Motor neuron (in vitro differentiated cells): ENCODE measurements at places on chromosomes 4 and X. TPM values are rescaled to one million over a fixed set of nuclear protein-coding genes. Genes with fewer than 3 reads are reported as not detected.
A peak's percentile ranks its signal among the peaks of the same experiment; 100 is the strongest.

- no peak for ATAC-seq
These were observed 62.8 kb downstream of the BEX3 start for GRCh38 chrX:103439161-103439560.

DNA sequence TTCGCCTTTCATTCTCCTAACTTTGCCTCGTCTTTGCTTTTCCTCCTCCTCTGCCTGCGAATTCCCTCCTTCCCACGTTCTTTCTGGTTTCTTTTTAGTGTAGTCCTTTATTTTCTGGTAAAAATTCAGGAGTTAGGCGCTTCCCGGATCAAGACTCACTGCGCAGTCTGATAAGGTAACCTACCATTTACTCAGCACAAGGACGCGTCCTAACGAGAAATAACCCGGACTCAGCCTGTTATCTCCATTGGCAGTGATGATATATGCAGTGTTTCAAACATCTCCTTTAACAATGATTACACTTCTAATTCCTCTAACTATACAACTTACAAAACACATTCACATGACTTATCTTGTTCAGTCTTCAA, 357 bp upstream of the ETNPPL start:
- no peak for ATAC-seq

DNA sequence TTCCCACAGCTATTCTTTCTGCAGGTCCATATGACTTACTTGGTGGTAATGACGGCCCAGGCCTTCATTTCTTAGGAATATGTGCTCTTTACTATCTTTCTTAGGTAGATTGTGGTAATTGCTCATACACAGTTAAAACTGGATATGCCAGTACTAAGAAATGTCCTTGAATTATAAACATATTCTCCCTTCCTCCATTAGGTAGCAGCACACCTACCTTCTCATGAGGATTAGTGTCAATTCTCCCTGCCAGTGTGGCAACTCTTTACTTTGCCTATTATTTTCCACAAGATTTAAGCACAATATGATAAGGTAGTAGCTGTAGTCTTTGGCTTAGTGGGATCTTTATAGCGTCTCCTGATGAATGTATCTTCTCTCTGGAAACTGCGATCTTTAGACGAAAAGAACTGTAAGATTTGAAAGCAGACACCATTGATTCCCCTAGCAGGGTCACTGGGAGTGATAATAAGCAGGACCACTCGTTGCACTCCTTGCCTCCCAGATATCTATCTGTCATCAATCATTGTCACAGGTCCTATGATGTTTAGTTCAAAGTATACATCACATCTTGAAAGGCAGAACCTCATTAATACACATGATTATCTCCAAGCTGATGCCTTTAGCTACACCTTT, 1240.7 kb downstream of the C4orf33 start:
- ATAC-seq, result no peak

GRCh38 chr4:77248805-77249204, 91.8 kb downstream of the CCNG2 start:
- ATAC-seq, result no peak

Gene MAGEB2
- total RNA-seq, result not detected in 2 replicates

- ATAC-seq, result no peak
These were observed 49.3 kb downstream of the RAPGEF2 start for GRCh38 chr4:159152181-159152580.

DNA sequence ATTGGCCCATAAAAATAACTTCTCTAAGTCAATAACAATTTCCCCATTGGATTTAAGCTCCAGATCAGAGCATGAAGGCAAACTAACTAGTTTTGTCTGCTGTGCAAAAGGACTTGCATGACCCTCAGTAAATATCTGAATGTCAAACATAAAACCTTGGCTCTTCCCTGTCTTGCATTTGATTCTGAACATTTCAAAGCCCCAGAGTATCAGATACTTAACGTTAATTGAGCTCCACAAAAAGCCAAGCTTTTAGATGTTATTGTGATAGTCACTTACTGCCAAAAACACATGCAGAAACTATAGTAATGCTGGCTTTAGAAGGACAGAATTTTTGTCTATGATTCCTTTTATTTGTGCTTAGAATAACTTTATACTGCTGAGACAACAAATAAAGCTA, 664.2 kb downstream of the ADGRL3 start:
- ATAC-seq, result no peak

GRCh38 chr4:20773144-20773997, 73.1 kb downstream of the PACRGL start:
- peak; percentile 43 for ATAC-seq

Gene RS1
- total RNA-seq, result 0.31 and 0.41 TPM in 2 replicates

Gene CSAG1
- total RNA-seq, result 0.71 TPM in 1 of 2 replicates, not detected in the other

DNA sequence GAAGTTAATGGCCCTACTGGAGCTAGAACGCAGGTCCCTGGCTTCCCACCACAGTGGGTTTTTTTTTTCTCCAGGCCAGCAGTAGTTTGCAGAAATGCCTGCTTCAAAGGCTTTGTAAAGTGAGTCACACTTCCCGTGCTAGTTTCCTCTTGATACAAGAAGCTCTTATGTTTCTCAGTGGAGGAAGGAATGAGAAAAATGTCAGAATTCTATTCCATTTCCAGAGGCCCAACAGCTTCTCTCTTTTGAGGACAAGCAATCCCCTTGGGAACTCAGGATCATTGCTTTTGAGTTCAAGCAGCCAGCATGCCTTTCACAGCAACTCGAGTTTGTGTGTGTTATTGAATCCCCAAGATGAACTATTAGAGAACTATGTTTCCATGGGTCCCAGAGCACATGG, 134.3 kb downstream of the GUCY2F start:
- no peak for ATAC-seq

DNA sequence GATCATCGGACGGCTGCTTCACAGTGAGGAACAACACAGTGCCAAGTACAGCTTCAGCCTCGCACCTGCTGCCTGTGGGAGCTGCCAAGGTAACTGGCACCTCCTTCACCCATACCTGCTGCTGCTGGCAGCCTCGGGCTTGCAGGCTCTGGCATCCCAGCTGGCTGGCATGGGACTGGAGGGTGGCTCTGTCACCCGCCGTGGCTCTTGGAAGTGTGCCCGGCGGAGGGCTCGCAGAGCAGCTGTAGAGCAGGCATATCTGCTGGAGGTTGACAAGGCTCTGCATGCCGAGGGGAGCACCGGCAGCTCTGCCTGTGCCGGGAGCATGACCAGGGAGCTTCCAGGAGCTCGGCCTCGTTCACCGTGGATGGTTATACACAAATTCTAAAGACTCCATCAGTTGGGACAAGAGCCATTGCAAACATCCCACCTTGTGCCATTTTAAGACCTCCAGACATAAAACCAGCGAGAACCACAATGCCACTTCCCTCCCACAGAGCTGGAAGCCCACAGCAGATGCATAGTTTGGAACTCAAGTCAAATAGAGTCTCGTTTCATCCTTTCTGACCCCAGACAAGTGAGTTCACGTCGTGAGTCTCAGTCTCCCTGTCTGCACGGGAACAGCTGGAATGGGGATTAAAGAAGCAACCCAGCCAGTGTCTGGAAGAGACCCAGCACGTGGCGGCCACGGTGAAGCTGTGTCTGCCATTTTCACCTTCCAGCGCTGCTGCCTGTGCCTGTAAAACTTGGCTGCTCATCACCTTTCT, 84.3 kb upstream of the PSAPL1 start:
- ATAC-seq, result no peak

GRCh38 chr4:85591406-85592098, 116.6 kb downstream of the ARHGAP24 start:
- no peak for ATAC-seq

- ATAC-seq, result peak; percentile 99
These were observed 18.3 kb upstream of the GPR101 start for GRCh38 chrX:137051978-137052642.

Gene TMSB15B
- total RNA-seq, result 0.45 and 1.8 TPM in 2 replicates

DNA sequence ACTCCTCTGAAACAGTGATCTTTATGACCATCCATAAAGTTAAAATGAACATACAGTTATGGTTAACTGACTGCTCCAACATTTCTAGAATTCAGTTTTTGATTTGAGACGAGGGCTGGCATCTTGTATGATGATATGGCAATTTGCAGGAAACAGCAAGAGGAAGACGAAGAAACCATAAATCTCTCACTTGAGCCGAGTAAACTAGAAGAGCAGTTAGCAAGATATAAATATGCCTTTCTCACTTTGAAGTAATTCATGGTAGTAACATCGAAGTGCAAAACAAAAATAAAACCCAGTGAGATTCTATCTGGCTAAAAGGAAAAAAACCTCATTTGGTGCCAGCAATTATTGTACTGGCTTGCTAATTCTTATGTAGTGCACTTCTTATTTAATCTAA, 139.0 kb upstream of the SPRY1 start:
- no peak for ATAC-seq

DNA sequence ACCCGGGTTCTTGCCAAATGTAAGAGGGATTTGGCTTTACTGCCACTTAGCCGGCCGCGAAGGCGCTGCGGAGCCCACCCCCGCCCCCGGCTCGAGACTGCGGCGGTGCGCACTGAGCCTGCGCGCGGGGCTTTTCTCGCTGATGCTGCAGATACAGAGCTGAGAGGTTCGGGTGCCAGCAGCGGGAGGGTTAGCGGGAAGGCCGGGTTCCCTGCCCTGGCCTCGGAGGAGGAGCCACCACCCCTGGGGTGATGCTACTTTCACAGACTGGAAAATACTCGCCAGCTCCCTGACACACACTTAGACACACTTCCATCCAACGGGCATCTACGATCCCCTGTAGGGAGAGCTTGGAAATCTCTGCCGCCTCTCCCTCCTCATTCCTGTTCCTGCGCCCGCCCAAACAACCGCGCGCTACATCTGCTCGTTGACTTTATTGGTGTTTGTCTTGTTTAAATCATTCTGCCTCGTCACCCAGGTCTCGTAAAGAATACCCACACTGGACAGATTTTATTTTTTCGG, 2.1 kb upstream of the PCDH7 start:
- peak; percentile 42 for ATAC-seq

DNA sequence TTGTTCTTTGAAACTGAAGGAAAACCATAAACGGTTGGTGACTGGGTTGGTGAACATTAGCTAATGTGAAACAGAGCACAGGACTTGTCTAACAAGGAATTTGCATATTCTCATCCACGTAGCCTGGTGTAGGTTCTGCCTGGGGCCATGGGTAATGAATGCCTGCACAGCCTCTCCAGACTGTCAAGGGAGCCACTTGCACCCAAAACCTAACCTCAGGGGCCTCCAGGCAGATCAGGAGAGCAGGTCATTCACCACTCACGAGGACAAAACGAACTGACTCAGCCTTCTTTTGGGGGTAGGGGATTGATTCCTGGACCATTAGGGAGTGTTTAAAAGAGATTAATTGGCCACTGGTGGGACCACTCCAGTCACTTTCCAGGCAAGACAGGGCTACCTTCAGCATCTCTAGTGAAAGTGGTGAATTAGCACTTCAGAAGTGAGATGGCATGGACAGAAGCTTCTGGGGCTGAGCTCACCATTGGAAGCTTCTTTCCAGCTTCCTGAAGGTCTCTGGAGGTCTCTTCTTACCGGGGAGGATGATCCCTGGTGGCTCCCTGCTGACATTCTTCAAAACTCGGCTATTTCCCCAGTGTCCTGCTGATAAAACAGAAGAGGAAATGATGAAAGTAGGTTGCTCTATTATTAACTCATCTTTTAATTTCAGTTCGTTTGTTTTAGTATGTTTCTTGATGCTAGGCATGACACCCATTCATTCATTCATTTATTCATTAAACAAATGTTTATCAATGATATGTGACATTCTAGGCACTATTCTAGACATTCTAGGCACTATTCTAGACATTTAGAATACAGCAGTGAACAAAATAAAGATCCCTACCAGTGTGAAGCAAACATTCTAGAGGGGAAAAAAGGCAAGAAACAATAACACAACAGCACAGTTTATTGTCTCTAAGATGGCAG, 104.5 kb upstream of the LNX1 start:
- ATAC-seq, result no peak

DNA sequence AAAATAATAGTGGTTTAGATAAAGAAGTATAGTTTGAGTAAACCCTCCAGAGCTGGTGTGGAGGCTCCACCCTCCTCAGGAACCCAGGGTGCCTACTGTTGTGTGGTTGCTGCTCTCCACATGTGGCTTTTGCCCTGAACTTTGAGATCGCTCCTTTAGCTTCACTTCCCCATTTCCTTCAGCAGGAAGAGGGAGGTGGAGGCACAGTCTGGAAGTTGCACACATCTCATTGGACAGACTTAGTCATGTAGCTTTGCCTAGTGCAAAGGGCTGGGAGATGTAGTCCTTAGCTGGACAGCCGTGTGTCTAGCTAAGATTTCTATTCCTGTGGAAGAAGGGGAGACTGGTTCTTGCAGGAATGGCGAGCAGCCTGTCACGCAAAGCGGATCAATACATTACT, 37.9 kb downstream of the RGS12 start:
- peak; percentile 71 for ATAC-seq

GRCh38 chrX:20347481-20347880, 80.8 kb upstream of the RPS6KA3 start:
- ATAC-seq, result no peak

GRCh38 chrX:151700581-151700980, 5.3 kb downstream of the PRRG3 start:
- no peak for ATAC-seq

DNA sequence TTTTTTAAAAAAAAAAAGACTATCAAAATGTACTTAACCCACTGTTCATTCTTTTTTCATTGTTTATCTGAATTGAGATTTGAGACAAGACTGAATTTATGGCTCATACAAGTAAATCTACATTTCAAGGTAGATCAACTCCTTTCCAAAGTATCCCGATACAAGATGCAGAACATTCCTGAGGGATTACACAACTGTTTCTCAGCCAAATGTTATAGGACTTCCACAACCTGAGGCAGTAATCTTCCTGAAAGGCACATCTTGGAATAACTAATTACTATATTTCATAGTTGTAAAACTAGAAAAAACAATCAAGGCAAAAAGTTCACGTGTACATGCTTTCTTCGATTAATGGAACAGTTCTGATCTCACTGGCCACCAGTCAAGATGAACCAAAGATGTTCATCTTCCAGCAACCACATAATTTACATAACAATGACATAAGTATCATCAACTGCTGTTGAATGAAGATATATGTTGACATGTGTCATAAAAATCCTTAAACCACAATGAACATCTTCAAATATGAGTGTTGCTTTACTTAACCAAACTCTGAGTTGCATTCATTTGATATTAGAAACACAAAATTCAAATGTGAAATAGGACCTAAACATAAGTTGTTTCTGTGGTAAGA, 225.2 kb upstream of the DKK2 start:
- no peak for ATAC-seq

DNA sequence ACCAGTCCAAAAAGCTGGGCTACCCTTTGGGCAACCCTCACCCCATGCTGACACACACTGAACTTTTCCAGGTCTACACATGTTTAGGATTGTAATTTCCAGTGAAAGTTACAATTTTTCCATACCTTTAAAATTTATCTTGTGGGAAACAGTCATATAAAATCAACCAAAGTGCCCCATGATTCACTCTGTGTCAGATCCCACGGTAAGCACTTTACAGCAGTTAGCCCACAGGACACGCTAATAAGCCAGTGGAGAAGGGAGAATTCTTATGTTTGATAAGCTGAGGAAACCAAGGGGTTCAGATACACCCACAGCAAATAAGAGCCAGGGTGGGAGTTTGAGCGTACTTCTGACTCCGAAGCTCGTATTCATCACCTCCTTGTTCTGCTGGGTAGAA, 72.4 kb upstream of the TBL1X start:
- ATAC-seq, result no peak

Gene MSANTD1
- total RNA-seq, result 0.73 and 0.88 TPM in 2 replicates
